ENCODE measurements at places on chromosomes 12 and 14. TPM values are rescaled to one million over a fixed set of nuclear protein-coding genes. Genes with fewer than 3 reads are reported as not detected.

Gene DENND5B
- 36.9 TPM for polyA plus RNA-seq

Gene RIPK3
- polyA plus RNA-seq = 58.6 TPM

Gene CCDC197
- not detected for polyA plus RNA-seq

Gene METTL3
- 14.1 TPM for polyA plus RNA-seq

Gene SLC6A15
- not detected for polyA plus RNA-seq

Gene TBC1D30
- 16.3 TPM for polyA plus RNA-seq

Gene TXNDC16
- 14.2 TPM for polyA plus RNA-seq

Measured in small intestine (tissue), 16 donors.